ENCODE measurements at places on chromosomes 4 and X.

DNA sequence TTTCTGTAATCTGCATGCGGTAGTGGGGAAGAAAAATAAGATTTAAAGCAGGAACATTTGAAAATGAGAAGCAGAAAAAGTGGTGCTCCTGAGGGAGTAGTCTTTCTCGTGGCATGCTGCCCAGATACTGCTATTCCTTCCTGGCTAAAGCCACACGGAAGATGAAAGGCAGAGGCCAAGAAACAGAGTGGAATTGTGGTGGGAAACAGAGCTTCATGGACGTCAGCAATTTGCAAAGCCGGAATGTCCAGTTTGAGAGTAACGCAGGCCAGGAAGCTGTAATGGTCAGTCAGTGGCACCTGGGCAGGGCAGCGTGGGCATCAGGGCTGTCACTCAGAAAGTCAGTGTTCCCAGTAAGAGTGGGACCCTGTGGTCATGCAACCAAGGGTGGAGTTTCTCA is 63.7 kb upstream of the FMR1 start:
- DNase-seq: no peak

DNA sequence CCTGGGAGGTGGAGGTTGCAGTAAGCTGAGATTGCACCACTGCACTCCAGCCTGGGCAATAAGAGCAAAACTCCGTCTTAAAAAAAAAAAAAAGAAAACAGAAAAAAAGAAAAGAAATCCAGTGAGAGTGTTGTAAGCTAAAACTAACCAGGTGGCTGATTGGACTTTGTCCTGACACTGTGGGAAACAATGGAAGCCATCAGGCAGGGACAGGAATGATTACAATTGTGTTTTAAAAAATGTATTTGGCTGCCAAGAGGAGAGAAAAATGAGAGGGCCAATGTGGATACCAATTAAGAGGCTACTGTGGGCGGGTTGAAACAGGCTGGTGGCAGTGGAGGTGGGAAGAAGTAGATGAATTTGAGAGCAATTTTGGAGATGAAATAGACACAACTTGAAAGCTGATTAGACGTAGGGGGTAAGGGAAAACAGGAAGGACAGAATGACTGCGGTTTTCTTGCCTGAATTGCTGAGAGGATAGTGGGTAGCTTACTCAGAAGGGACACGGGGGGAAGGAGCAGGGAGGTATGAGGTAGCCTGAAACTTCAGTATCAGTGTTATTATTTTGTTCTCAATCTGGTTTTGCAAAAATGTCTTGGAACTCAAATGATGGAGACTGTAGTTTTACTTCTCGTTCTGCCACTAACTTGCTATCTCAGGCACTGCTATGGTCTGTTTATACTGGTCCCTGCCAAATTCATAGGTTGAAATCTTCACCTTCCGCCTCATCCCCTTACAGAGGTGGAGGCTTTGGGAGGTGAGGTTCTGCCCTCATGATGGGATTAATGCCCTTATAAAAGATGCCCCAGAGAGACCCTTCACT is 45.6 kb upstream of the CHRNA9 start:
- DNase-seq: no peak

DNA sequence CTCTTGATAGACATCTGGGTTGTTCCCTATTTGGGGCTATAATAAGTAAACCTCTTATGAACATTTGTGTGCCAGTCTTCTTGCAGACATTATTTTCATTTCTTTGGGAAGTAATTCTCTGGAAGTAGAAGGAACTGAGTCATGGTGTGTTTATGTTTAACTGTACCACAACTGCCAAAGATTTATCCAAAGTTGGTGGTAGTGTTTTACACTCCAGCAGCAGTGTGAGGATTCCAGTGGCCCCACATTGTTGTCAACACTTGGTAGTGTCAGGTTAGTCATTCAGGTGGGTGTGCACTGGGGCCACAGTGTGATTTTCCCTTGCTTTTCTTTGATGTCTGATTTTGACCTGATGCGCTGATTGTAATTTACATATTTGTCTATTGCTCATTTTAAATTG is 5.0 kb upstream of the UVSSA start:
- DNase-seq: no peak

- no peak for DNase-seq
These were observed 628.8 kb downstream of the SPRY1 start for GRCh38 chr4:124025428-124025827.

GRCh38 chr4:121594796-121595526 is 101.8 kb downstream of the ANXA5 start:
- DNase-seq: peak; percentile 24

GRCh38 chrX:105483011-105483410 is 262.5 kb upstream of the TEX13A start:
- DNase-seq: no peak

GRCh38 chr4:90718931-90719330 is 591.7 kb downstream of the CCSER1 start:
- no peak for DNase-seq

DNA sequence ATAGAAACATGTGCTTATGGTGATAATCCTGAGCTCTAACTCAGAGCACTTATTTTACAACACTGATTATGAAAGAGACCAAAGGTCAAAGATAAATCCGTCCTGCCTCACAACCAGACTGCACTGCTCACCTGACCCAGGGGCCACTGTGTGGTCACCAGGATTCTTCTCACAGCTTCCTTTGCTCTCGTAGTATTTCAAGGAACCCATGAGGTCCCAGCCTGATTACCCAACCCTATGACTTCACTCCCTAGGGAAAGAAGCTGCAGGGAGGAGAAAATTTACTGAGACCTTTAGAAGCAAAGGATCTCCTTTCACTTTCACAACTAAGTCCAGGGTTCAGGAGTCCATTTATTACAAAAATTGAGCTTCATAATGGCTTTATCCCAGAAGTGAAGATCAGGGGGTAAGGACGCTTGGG is 9.6 kb downstream of the SLC25A5 start:
- DNase-seq: no peak

GRCh38 chr4:77093401-77093800 is 17.6 kb upstream of the CCNI start:
- DNase-seq: no peak

All from right lung (tissue), 10 donors.